ENCODE measurements at places on chromosomes 1 and 21.

DNA sequence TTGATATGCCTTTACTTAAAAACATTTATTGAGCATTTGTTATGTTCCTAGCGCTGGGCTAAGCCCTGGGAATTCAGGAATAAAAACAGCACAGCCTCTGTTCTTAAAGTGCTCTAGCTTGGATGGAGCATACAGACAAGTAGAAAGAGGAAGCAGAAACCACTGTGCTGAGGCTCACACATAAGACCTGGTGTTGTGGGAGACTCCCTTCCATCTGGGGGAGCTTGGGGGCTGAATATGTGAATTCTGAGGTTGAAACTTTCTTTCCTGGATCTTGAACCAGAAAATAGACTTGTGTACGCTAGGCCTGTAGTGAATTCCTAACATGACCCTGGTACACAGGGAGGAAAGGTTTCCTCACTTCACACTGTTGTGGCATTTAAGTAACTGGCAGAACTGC, 209.9 kb downstream of the ZNF326 start:
- no peak for DNase-seq

DNA sequence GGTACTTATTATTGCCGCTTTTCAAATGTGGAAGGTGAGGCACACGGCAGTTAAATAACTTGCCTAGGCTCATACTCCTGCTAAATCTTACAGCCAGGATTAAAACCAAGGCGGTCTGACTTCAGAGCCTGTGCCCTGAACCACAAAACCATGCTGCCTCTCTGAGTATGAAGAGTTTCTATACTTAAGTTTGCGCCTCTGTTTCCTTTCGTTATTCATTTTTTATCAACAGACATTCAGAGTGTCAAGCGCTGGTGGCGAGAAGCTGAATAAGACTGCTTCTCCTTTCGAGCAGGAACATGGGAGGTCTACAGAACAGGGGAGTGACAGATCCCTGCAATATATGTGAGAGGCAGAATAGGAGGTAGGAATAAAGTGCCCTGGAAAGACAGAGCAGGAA, 96.0 kb upstream of the DUSP10 start:
- DNase-seq: no peak

GRCh38 chr1:210597555-210598134, 268.9 kb downstream of the HHAT start:
- DNase-seq: peak; percentile 79

DNA sequence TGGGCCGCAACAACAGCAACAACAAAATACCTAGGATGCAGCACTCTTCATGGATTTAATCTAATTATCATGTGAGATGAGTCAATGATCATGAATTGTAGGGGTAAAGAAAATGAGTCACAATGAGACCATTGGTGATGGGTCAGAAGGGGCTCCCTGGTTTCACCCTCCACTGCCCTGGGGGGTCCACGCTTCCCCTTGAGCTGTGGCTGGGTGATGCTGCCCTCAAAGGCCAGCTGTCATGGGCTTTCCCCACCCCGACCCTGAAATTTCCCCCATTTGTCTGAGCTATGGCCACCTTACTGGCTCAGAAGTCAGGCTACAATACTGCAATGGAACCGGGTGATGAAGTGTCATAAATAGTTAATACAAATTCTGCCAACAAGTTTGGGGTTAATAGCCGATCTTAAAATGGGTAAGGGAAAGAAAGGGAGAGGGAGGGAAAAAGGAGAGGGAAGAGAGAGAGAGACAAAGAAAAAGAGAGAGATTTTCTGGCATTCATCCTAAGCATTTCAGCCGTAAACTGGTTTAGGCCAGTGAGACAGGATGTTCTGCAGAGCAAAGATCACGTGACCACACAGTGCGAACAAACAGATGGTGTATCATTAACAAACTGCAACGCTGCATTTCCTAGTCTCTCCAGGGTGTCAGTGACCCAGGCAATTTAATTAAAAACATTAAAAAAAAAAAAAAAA, 143.4 kb upstream of the ERRFI1 start:
- peak; percentile 66 for DNase-seq

GRCh38 chr1:22645931-22646330, 2.5 kb downstream of the C1QC start:
- DNase-seq: no peak

DNA sequence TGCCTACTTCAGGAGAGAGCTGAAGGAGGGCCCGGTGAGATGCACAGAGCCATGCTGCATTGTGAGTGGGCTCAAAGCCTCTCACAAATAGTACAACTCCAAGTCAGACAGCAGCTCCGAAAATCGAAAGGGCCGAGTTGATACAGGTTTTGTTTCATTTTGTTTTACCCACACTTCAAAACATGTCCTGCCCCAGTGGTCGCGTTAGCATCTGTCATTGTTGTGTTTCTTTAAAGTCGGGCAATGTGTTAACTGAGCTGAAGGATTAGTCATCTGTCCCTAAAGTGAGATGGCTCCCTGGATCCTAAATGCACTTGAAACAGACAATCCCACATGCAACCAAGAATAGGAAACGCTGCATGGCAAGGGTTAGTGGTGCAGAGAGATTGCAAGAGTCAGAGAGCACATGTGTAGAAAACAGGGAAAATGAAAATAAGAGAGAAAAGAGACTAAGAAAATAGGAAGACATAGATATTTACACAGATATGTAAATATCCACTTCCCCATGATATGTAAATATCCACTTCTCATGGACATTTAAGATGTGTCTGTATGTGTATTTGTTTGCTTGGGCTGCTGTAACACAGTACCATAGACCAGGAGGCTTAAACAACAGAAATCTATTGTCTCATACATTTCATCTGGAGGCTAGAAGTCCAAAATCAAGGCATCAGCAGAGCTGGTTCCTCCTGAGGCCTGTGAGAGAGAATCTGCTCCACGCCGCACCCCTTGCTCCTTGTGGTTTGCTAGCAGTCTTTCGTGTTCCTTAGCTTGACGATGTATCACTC, 131.4 kb upstream of the RAB4A start:
- no peak for DNase-seq

- no peak for DNase-seq
Measured at GRCh38 chr1:180160357-180160756, 5.7 kb downstream of the QSOX1 start.

DNA sequence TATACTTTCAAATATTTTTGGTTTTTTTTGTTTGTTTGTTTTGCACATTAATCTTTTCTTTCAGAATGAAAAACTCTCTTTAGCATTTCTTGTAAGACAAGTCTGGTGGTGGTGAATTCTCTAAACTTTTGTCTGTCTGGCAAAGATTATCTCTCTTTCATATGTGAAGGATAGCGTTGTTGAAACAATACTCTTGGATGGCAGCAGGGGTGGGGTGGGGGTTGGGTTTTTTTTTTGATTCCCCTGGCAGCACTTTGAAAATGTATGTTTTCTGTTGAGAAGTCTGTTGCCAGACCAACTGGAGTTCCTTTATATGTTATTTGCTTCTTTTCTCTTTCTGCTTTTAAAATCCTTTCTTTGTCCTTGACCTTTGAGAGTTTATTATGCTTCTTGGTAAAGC, 160.2 kb downstream of the VAV3 start:
- no peak for DNase-seq

DNA sequence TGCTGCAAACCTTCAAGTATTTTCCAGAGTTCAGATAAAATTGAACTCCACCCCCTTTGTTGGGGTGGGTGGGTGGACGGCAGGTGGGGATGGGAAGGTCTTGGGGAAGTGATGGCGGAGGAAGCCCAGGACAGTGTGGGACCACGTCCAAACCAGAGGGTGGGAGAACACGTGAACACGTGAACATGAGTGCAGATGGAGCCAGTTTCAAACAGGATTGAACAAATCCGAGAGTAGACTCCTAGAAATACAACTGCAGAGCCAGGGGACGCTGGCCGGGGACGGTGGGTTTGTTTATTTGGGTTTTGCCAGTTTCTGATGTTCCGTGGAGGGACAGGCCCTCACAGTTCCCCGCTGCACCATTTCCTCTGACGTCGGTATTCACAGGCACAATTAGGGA, 2.9 kb downstream of the KRTAP10-2 start:
- DNase-seq: no peak

GRCh38 chr1:105260001-105260400, 1510.3 kb downstream of the AMY1C start:
- no peak for DNase-seq

DNA sequence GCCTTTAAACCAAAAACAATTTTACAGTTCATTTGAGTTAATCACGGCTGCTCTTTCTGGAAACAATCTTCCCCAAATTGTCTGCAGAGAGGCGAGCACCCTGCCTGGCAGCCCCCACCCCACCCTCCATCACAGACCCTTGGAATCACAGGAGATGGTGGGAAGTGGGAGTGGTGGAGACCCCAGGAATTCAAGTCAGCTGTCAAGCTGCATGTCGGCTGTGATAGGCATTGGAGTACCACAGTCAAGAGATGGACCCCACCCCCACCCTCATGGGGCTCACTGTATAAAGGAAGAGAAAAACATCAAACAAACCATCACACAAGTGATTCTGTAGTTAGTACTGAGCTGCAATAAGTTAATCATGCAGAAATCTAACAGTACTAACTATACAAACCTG, 360.4 kb downstream of the MATN1 start:
- DNase-seq: no peak

- no peak for DNase-seq
Measured at GRCh38 chr1:244735876-244736561, 83.1 kb downstream of the DESI2 start.

DNA sequence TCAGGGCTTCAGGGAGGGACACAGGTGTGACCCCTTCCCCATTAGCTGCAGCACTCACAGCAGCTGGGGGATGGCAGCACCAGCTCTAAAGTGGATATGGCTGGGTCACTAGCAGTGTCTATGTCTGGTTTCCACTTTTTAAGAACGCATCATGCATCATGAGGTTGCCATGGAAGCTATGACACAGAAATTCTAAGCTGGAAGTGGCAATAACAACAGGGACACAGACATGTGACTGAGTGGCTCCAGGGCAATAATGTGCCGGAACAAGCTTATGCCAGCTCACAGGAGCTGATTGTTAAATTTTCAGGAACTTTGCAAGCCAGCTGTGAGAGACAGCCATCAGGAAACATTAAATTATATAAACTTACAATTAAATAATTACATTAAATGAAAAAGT, 51.2 kb upstream of the NFASC start:
- no peak for DNase-seq

DNA sequence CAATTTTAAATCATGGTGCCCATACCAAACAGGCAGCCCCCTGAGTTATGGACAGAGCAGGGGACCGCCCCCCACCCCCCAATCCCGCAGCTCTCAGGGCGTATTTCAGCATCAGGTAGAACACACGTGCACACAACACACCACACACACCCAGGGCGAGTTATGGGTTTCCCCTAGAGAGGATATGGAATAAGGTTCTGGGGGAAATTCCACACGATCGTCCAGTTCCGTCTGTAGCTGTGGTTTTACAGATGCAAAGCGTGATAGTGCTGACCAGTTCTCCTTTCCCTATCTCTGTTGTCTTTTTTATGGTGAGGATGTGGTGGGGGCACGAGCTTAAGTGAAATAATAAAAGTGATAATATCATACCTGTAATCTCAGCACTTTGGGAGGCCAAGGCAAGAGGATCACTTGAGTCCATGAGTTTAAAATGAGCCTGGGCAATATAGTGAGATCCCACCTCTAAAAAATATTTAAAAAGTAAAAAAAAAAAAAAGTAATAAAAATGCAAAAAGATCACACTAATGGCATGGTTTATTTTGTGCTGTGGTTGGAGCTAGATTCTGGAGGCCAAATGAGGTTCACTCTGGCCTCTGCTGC, 25.1 kb downstream of the C2CD2 start:
- no peak for DNase-seq

DNA sequence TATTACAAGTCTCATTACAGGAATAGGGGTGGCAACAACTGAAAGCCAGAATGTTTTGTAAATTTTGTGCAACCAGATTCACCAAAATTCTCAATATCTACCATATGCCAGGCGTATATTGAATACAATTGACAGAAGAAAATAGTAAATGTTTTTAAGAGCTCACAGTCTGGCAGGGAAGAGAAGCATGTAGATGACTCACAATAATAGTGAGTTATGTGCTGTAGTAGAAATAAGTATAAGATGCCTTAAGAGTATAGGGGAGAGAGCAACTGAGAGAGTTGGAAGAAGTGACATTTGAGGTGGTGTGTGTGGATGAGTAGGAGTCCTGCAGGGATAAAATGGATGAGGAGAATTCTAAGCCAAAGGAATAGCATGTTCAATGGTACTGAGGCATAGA, 170.5 kb upstream of the FGGY start:
- no peak for DNase-seq

DNA sequence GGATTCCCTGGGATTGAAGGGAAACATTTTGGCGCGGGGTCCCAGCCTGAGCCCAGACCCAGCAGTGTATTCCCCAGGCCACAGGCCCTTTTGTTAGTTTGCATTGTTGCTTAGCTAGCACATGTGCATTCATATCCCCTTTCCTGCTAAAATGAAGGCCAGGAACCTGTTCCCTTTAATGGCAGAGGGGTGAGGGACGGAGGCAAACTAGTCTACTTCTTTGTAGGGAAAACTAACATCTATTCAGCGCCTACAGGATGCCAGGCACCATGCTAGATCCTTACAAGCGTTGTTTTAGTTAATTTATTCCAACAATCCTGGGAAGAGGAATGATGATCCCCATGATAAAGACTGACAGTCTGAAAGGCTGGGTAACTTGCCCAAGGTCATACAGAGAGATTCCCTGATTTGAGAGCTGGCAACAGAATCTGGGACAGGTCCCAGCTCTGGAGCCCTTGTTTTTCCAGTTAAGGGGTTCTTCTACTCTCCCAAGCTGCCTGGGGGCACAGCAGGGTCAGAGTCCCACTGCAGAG, 595 bp upstream of the E2F2 start:
- no peak for DNase-seq

- DNase-seq: no peak
Measured at GRCh38 chr21:25967181-25967900, 203.2 kb downstream of the APP start.

DNA sequence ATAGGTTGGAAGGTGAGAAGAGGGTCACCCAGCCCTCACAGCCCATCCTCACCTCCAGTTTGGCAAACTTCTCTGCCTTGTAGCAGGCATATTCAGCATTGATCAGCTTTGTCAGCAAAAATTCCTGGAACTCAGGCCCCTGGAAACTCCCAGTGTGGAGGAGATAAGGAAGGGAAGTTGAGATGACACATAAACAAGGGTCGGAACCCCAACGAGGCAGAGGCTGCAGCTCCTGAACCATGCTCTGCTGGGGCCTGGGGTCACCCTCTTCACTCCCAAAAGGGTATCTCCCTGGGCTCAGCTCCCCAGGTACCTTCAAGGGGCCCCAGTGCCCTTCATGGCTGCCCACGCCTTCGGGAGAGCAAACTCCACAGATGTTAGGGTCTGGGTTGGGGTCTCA, 60.4 kb downstream of the RAP1GAP start:
- no peak for DNase-seq

GRCh38 chr1:50110151-50110550, 1.4 kb downstream of the ELAVL4 start:
- DNase-seq: no peak

GRCh38 chr1:202268817-202269216, 72.9 kb downstream of the UBE2T start:
- DNase-seq: no peak

DNA sequence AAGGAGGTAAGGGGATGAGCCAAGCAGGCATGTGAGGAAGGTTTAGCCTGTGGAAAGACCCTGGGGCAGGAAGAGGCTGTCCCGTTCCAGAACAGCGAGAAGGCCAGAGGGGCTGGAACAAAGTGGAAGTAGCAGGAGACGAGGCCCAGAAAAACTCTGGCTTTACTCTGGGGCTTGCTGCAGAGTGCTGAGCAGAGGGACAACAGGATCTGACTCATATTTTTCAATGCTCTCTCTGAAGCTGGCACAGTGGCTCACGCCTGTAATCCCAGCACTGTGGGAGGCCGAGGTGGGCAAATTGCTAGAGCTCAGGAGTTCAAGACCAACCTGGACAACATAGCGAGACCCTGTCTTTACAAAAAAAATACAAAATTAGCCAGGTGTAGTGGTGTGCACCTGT, 52.4 kb upstream of the PAX7 start:
- no peak for DNase-seq

- DNase-seq: no peak
Measured at GRCh38 chr1:183546427-183546826, 43.8 kb downstream of the NCF2 start.
